ENCODE measurements at places on chromosomes 1 and 21.

DNA sequence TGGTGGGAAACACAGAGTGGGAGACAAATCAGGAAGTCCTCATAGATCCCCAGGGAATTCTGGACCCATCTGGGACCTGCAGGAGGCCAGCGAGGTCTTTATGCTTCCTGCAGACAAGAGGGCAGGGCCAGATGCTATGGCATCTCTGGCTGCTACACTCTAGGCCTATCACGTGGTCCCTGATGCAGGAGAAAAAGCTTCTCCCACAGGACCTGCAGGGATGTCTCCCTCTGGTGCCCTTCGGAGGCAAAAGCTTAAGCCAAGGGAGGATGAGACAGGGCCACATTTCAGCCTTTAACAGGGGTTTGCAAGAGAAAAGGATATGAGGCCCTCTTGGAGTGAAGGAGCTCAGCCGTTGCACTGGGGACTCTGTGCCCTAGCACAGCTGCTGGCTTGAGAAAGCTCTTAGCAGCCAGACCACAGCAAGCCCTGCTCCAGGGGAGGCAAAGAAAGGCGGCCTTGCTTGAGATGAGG, 243.0 kb downstream of the C1orf94 start:
- DNase-seq = no peak

DNA sequence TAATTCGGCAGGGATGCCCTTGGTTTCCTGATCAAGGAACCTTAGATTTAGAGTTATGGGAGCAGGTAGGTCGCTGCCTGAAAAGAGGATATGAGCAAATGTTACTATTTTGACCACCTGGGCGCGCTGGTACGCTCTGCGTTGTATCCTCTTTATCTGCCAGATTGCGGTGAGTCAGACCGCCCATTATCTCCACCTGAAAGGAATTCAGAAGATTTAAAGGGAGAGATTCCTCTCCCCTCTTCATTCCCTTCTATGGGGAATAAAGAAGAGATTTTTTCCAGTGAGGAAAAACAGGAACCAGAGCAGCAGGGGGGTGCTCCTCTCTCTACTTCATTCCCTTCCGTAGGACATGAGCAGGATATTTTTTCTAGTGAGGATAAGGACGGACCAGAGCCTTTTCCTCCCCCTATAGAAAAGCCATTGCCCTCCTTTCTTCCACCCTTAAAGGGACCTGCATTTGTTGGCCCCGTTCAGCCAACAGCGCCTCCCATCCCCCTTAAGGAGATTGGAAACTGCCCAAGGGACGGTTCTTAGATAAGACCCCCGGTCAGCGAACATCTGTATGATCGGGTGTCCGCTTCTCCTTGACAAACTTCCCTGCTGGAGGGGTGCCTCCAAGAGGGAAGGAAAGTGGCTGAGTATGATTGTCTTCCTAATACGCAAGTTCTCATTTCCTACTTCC, 34.1 kb downstream of the CLCA1 start:
- no peak for DNase-seq

- DNase-seq = no peak
These were observed 209.9 kb downstream of the ZNF326 start for GRCh38 chr1:90204780-90205179.

DNA sequence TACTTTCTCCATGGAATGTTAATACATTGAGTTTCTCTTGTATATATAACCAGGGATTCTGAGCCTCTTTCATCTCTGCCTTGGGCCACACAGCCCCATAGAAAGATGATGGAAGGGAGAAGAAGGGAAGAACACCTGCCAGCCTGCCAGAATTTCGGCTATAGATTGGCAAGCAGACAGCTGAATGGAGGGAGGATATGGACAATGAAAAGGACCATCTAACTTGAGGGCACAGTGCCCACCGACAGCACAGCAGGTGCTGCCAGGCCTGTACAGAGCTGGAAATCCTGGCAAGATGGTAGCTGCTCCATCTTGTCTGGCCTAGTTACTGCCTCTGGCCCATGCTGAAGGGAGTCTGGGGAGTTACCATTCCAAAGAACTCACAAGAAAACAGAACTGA, 244.3 kb downstream of the FGGY start:
- no peak for DNase-seq

- DNase-seq = no peak
These were observed 299.8 kb downstream of the MATN1 start for GRCh38 chr1:30423570-30423969.

DNA sequence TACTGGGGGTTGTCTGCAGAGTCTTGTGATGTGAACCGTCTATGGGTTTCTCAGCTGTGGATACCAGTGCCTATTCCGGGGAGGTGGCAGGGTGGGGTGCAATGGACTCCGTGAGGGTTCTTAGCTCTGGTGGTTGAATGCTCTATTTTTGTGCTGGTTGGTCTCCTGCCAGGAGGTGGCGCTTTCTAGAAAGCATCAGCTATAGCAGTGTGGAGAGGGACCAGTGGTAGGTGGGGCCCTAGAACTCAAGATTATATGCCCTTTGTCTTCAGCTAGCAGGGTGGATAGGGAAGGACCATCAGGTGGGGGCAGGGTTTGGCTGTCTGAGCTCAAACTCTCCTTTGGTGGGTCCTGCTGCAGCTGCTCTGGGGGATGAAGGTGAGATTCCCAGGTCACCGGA, 127.3 kb upstream of the PLD5 start:
- DNase-seq = peak; percentile 17

DNA sequence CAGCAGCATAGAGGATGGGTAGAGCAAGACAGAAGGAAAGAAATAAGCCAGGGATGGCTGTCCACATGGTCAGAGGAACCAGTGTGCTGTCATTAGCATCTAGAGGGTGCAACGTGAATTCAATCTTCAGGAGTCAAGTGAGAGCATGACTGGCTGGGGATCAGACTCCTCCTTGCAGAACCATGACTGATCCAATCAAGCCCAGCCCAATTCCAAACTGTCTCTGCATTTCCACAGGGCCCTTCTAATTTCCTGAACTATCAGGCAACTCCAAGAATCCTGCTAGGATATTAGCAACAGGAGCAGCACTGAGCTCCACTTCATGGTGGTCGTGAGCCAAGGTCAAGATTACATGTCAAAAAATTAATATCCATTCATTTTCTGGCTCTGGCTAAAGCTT, 166.8 kb upstream of the CAMK1G start:
- DNase-seq = no peak

DNA sequence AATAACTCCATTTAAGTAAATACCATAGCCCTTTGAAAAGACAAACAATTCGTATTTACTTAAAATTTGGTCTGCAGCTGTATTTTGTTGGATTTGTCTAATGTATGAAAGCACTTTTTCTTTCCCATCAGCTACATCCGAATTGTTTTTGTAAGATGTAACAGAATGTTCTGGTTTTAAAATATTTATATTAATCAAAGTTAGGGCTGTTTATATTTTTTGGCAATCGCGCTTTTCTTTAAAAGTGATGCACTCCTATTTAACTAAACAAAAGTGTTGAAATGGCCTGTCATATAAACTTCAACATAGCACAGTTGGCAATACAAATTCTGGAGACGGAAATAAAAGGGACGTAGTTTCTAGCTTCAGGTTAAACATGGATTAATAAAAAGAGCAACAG, 216.3 kb upstream of the ADGRL2 start:
- no peak for DNase-seq

DNA sequence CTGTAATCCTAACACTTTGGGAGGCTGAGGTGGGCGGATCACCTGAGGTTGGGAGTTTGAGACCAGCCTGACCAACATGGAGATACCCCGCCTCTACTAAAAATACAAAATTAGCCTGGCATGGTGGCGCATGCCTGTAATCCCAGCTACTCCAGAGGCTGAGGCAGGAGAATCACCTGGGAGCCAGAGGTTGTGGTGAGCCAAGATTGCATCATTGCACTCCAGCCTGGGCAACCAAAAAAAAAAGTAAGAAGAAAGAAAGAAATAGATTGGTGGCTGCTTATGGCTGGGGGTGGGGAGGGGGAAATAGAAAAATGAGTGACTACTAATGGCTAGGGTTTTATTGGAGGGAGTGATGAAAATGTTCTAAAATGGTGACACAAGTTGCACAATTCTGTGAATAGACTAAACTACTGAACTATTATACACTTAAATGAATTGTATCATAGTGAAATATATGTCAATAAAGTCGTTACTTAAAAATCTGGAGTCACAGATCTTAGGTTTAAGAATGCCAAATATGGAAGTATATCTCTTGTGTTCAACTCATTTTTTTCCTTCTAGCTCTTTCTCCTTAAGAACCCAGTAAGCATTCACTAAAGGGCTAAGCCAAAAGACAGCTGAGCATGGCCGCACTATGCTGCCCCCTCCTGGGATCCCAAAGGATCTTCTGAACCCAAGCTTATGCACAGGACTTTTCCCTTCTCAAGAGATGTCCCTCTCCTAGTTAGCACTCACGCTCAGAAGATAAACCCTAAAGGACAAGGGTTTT, 3.2 kb upstream of the NPL start:
- peak; percentile 75 for DNase-seq

GRCh38 chr1:216820345-216820744, 97.1 kb upstream of the ESRRG start:
- DNase-seq = no peak

- DNase-seq = no peak
These were observed 45.4 kb downstream of the SMYD2 start for GRCh38 chr1:214326406-214326805.

- peak; percentile 30 for DNase-seq
These were observed 82.4 kb downstream of the RAB3GAP2 start for GRCh38 chr1:220189750-220190347.

GRCh38 chr1:245240648-245241165, 85.9 kb downstream of the KIF26B start:
- no peak for DNase-seq

DNA sequence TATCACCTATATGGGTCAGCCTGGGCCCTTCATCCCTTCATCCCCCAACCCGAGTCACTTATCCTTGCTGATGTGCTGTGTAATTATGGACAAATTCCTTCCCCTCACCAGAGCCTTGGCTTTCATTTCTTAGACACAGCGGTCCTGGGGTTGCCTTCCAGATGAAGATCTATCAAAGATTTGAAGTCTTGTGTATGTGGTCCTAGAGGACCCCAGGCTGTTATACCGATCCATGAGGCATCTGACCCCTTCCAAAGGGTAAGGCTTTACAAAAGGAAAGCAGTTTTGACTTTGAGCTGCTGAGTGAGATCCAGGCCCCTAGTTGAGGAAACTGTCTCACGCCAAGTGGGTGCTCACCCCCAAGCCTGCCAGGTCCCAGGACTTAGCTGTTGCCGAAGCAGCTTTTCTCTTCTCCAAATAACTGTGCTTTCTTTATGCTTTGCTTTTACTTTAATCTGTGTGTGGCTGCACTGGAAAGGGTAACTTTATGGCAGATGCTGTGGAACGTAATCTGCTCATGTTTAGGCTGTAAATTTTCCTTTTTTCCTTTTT, 37.6 kb downstream of the MAN1C1 start:
- no peak for DNase-seq

- DNase-seq = no peak
These were observed 148.9 kb upstream of the ZNF648 start for GRCh38 chr1:182210417-182210816.

DNA sequence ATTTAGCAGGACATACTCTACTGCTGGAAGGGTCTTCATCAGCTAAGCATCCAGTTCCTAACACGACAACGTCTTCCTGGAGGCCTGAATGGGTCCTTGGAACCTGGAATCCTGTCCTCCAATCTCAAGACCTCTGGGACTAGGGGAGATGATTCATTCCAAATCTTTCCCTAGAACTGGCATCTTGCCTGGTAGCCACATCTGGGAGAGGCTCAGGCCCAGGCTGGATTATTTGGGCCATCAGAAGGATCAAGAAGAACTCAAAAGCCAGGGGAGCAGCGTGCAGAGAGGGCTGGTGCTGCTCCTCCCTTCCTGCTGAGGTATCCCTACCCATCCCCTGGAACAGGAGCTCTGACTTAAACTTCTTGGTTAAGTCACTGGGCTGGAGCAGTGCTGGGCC, 2.8 kb upstream of the PHLDA3 start:
- no peak for DNase-seq

DNA sequence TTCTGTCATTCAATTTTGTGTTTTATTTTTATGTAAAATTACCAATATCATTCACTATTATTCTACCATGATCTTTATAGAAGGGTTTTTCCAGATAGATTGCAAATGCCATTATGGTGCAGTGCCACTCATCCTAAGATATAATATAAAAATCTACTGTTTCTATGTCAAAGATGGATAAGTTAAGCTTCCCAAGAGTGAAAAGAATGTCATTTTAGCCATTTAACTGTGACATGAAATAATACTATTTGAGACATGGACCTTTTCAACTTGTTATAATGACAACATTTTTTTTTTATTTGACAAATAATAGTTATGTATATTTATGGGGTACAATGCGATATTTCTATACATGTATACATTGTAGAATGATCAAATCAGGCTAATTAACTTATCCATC, 224.3 kb downstream of the RPS6KC1 start:
- DNase-seq = no peak

GRCh38 chr1:230965535-230965934, 13.1 kb downstream of the TTC13 start:
- DNase-seq = no peak

Data from HEK293T (cell line).